ENCODE measurements at places on chromosomes 16 and 17.

GRCh38 chr16:4675864-4676786 is 17.2 kb upstream of the NUDT16L1 start:
- peak; percentile 44 for DNase-seq

GRCh38 chr16:56625140-56625942 is at the start of gene MT1E:
MT1E (plus strand) TSS chr16:56625781; CDS start chr16:56625852, 71 bp downstream.
- no peak for DNase-seq

DNA sequence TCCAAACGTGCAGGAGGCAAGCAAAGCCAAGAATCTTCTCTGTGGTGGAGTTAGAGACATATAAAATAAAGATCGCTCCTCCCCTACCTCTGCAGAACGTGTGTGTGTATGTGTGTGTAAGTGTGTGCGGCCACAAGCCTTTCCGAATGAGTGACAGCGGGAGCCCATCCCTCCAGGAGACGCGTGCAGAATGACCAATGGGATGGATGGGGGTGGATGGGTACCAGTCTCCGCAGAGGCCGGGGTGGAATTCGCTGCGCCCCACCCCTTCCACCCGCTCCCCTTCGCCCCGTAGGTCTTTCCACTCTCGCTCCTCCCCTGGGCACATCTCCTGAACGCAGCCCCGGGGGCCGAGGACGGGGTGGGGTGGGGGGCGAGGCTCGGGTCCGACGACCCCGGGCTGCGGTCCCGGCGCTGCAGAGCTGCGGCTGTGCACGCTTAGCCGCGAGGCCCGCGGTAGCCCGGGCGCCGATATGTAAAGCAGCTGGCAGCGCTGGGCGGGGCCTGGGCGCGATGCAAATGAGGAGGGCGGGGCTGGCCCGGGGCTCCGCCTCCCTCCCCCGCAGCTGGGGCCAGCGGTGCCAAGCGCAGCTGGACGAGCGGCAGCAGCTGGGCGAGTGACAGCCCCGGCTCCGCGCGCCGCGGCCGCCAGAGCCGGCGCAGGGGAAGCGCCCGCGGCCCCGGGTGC is at the start of gene PRKCB:
PRKCB (plus strand) TSS at position 594 of the 688 bp plus-strand sequence.
- peak; percentile 88 for DNase-seq

- DNase-seq, result no peak
These were observed 15.6 kb downstream of the SLFN12 start for GRCh38 chr17:35416659-35417058.

GRCh38 chr17:50879086-50879485 is 12.9 kb upstream of the TOB1 start:
- no peak for DNase-seq

GRCh38 chr16:65675161-65675560 is 553.3 kb upstream of the CDH11 start:
- DNase-seq, result no peak

GRCh38 chr16:51500306-51500705 is 349.2 kb upstream of the SALL1 start:
- no peak for DNase-seq

DNA sequence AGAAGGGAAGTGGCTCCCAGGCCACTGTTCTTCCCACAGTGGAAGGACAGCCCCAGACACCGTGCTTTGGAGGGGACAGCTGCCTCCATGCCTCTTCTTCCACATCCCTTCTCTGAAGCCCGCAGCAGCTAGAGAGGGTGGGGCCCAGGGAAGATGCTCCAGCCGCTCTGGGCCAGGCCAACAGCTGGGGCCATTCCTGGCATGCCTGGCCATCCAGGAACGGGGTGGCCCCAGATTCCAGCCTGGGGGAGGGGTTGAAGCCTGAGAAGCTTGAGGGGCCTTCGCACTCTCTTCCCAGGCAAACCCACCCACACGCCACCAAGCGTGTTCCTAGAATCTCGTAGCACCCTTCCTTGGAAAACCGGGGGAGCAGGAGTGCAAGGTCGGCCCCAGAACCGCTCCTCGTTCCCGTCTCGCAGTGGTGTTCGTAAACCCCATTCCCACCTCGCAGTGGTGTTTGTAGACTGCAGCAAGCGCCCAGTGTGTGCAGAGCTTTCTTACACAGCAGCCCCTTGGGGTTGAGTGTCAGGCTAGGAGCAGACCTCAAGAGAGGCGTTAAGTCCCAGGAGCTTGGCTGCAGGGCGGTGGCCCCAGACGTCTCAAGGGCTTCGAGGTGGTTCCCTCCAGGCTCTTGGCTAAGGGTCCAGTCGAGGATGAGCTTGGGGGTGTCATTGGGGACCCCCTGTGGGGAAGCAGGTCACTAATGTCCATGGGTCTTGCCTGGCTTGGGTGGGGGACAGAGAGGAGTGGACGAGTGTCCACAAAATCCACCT is 2.7 kb downstream of the CDH15 start:
- DNase-seq, result no peak

GRCh38 chr17:37518826-37519225 is 29.1 kb downstream of the DUSP14 start:
- no peak for DNase-seq

DNA sequence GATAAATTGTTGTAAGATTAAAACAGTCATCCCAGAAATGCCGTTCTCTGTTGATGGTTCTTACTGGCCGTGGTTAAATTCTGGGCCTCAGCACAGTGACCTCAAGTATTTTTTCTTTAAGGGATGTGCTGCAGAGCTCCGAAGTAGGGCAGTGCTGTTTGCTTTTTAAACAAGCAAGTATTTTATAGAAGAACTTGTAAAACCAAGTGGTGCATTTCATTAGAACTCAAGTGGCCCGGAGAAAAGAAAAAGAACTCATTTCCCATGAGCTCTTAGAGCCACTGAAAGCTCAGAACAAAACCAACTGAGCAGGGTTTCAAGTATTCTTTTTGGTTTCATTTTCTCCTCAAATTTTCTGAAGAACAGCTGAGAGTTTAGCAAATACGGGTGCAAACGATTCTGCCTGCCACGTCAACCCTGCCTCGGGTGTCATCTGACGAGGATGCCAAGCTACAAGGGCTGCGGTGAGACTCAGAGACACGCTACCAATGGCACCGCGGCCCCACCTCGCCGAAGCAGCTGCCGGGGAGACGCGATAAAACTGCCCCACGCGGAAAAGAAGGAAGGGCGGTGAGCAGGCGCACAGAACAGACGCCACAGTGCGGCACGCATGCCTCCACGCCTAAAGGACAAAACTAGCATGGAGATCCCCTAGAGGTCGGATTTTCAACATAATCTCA is 6.3 kb downstream of the LMF1 start:
- peak; percentile 31 for DNase-seq

- peak; percentile 7 for DNase-seq
These were observed 224.2 kb downstream of the PARN start for GRCh38 chr16:14405611-14406537.

GRCh38 chr17:57892146-57892819 is 42.4 kb upstream of the MRPS23 start:
- peak; percentile 68 for DNase-seq

DNA sequence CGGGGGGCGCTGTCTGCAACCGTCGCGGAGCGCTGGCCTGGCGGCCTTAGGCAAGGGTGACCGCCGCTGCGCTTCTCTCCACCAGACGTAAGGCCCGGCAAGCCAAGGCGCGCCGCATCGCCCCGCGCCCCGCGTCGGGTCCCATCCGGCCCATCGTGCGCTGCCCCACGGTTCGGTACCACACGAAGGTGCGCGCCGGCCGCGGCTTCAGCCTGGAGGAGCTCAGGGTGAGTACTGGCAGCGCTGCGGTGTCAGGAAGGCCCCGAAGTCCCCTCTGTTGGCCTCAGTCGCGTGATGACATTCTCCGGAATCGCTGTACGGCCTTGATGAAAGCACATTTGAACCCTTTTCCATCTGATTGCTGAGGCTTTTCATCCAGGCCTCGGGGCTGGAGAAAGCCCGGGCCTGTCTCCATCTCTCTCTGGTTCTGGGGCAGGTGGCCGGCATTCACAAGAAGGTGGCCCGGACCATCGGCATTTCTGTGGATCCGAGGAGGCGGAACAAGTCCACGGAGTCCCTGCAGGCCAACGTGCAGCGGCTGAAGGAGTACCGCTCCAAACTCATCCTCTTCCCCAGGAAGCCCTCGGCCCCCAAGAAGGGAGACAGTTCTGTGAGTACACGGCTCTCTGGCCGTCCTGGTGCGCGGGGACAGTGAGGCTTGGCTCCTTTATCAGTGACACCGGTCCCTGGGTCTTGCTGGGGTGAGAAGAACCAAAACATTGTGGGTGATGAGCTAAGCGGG is 831 bp downstream of the RPL13 start:
- no peak for DNase-seq

GRCh38 chr17:28828294-28829040 is 14.1 kb downstream of the FAM222B start:
- DNase-seq, result no peak

GRCh38 chr17:64032081-64032480 is 11.6 kb upstream of the ICAM2 start:
- no peak for DNase-seq

DNA sequence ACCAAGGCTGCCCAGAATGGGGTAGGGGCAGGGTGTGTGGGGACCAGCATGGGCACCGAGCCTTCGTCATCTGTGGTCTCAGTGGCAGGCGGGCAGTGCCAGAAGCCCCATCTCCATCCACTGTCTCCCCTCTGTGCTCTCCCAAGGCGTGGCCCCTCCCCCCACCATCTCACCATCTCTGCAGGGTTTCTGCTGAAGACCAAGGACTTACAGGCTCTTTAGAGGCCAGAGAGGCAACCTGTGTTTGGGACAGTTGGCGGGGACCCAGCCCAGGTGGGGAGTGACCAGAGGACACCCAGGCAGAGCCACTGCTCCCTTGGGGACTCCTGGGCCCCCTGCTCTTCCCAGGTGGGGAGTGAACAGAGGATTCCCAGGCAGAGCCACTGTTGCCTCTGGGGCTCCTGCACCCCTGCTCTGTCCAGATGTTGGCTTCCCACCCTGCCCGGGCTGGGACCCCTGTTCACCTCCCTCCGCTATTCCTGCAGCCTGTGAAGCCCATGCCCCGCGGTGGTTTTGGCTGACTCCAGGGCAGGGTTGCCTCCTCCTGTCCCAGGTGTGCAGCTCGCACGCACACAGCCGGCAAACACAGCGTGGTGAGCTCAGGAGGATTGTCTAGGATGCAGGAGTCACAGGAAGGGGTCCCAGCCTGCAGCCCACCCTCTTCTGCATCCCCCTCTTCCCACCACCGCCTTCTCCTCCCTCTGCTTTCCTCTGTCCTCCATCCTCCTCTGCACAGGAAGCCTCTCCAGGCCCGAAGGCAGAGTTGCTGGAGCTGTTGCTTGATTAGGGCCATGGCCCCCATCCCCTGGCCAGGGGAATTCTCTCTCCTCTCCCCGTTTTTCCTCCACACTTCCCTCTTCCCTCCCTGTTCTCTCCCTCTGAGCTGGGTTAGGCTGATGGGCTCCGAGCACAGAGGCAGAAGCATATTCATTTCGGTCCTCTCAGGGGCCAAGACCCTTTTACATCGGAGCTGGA is 45.0 kb downstream of the SLC7A5 start:
- no peak for DNase-seq

- no peak for DNase-seq
These were observed 250.7 kb upstream of the MON1B start for GRCh38 chr16:76940251-76940650.

DNA sequence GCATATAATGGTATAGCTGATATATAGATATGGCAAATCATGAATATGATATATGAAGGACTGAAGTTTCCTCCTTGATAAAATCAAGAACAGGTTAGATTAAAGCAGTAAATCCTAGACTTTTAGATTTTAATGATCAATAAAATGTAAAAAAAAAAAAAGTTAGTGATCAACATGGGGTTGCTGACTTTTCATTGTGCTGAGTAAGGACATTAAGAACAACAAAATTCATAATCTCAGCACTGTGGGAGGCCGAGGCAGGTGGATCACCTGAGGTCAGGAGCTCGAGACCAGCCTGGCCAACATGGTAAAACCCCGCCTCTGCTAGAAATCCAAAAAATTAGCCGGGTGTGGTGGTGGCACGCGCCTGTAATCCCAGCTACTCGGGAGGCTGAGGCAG is 10.4 kb upstream of the CHD3 start:
- no peak for DNase-seq

- DNase-seq, result peak; percentile 40
These were observed 12.9 kb downstream of the TRPV2 start for GRCh38 chr17:16428098-16428882.

DNA sequence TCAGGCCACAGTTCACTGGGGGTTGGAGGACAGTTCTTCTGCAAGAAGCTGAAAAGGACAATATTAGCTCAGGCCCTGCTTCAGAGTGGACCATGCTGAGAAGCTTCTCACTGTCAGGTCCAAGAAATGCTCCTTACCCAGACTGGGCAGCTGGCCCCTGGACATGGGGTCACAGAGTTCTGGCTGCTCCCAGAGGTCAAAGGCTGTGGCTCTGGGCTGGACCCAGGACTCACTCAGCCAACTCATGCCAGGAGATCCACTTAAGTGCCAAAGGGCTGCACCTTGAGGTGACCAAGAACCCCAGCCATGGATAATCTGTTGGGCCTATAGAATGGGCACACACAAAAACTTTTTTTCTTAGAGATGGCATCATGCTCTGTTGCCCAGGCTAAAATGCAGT is 4.0 kb downstream of the CES2 start:
- no peak for DNase-seq

GRCh38 chr16:1494129-1494640 is 1.0 kb downstream of the TELO2 start:
- DNase-seq, result no peak

DNA sequence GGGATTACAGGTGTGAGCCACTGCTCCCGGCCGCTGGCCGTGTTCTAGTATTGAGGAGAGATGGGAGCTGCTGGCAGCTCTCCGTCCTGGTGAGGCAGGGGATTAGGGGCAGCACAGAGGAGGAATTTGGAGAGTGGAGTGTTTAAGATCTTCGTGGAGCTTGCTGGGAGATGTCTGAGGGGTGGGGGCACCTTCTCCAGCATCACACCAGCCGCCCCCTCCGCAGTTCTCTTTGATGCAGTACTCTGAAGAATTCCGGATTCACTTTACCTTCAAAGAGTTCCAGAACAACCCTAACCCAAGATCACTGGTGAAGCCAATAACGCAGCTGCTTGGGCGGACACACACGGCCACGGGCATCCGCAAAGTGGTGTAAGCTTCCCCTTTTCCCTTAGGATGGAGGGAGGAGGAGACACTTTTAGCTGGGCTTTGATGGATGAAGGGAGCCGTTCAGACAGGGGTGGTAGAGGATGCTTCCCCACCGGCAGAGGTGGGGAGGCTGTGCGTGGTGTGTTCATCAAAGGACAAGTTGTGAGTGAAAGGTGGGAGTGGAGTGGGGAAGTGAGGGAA is 11.9 kb downstream of the ITGAM start:
- DNase-seq, result no peak

DNA sequence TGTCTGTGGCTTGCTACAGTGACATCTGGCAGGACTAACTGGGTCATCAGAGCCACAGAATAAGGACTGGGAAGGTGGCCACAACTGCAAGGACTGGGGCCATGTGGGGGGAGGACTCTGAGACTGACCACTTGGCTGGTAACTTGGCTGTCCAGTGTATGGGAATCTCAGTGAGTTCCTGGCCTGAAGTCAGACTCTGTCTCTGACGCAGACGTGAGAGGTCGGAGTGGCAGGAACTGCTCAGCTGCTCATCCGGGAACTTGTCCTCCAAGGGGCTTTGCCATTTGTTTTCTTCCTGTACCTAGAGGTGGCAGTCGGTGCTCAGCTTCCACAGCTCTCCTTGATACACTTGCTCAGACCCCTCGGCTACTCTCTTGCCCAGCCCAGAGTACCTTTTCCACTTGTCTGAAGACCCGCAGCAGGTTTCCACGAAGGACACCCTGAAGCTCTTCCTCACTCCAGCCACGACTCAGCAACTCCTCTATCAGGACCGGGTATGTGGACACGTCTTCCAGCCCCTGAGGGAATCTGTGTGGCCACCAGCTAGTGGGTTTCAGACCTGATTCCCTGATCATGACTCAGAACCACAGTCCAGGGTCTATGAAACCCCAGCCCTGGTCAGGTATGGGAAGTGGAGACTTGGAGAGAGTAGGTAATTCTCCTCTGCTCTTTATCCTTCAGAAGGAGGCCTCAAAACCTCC is 7.3 kb upstream of the DPEP3 start:
- no peak for DNase-seq

- DNase-seq, result no peak
These were observed 20.0 kb upstream of the ITGAX start for GRCh38 chr16:31334934-31335333.
